Ascending aorta (tissue), 2 donors: ENCODE measurements at places on chromosomes 2 and 18.

- DNase-seq, result no peak
Measured at GRCh38 chr18:62399781-62400308, 74.7 kb downstream of the TNFRSF11A start.

GRCh38 chr2:109636317-109636716 is 22.2 kb downstream of the SOWAHC start:
- DNase-seq, result no peak

- no peak for DNase-seq
Measured at GRCh38 chr2:45169339-45170190, 160.3 kb upstream of the SIX2 start.

DNA sequence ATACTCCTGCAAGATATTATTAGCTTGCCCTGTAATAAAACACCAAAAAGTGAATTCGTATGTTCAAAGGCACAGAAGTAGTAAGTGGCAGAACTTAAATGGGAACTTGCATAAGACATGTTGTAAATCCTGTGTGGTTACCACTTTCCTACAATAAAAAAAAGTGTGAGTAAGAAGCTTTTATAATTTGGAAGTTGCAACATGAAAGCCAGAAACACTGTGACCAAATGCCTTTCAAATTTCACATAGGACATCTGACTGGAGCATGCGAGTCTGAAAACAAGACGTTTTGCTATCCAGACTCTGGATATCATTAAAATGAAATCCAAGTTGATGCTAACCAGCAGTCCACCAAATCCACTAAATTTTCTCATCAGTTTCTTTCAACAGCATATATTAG is 886.2 kb upstream of the NRXN1 start:
- no peak for DNase-seq

GRCh38 chr2:230925879-230926765 is 1.1 kb upstream of the GPR55 start:
- peak; percentile 47 for DNase-seq

DNA sequence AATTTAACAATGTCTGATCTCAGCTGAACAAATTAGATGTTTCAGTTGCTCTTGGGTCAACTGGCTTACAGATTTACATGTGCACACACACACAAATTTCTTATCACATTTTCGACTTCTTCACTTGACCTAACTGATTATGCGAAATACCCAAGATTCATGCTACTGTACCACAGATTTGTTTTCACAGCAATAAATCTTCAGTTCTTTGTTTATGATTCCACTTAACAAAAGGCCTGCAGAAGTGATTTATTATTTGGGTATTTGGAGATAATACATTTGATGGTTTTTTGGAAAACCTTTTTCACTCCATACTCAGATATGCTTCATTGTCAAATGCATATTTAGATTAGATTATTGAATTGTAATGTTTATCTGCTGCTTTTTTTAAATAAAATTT is 129.0 kb downstream of the GALNT1 start:
- DNase-seq, result no peak

DNA sequence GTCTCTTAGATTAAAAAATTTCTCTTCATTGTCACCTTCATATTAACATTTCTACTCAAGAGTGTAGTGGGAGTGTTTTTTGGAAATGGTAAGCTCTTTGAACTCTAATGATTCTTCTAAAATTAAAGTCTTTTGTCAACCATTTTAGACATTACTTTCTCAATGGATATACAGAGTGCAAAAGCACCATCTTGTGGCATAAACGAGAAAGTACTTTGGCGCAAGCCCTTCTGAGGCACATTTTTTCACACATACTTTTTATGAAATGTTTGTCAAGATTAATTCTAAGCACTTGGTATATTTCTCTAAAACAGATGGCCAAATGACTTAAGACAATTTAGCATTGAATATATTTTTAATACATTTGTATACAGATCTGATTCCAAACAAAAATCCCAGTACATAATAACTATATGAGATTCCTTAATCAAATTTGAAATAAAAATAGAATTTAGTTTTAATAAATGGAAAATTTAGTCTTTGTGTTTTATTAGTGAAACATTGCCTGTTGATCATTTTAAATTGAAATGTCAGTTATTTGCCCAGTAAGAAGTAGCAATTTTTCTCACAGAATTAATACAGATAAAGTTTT is 63.3 kb upstream of the GALNT5 start:
- no peak for DNase-seq

DNA sequence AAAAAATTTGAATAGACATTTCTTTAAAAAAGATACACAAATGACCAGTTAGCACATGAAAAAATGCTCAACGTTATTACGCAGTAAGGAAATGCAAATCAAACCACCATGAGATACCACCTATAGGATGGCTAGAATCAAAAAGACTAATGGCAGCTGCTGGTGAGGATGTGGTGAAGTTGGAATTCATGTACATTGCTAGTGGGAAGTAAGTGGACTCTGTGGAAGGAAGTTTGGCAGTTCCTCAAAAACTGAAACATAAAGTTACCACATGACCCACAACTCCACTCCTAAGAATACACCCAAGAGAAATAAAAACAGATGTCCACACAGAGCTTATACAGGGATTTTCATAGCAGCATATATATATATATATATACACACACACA is 51.2 kb downstream of the MBP start:
- DNase-seq, result no peak

GRCh38 chr2:46171411-46171953 is 125.7 kb upstream of the EPAS1 start:
- DNase-seq, result no peak

- no peak for DNase-seq
Measured at GRCh38 chr2:125427721-125428315, 1228.1 kb upstream of the GYPC start.

GRCh38 chr2:191015239-191015638 is 1.3 kb upstream of the STAT1 start:
- DNase-seq, result no peak

DNA sequence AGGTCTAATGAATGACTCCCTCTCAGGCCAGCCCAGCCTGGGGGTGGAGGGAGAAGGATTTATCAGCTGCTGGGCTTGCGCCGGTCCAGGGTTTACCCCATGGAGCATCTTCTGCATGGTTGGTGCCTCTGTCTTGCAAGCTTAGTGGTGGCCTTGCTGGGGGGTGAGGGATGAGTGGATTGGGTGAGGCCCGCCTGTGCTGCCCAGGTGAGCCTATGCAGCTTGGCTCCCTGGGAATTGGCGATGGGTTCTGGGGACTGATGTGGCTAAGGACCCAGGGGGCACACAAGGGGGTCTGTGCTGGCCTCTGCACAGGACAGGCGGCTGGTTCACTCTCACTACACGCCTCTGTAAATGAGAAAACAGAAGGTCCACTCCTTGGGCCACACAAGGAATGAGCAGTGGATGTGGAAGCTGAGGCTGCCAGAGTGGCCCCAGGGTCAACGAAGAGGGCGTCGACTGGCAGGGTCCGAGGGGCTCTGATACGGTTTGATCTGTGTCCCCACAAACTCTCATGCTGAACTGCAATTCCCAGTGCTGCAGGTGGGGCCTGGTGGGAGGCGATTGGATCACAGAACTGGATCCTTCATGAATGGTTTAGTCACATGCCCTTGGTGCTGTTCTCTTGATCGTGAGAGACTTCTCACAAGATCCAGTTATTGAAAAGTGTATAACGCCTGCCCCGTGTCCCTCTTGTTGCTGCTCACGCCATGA is 151.6 kb upstream of the HDAC4 start:
- DNase-seq, result no peak
